ENCODE measurements at places on chromosomes 3 and 15.

DNA sequence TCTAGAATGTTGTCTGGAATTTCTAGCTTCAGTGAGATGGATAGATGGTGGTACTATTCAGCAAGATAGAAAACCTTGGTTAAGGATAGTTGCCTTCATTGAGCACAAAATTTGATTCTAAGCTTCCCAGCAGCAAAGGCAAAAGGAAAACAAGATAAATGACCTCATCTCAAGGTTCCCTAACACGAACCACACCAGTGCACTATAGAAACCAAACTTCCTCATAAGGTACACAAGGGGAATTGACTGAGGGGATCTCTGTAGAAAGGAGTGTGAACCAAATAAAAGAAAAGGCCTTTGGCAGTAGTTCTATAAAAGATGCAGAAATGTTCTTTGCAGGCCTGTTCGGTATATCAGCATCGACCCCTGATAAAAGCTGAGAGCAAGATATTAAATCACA lies 288.9 kb downstream of the SHQ1 start:
- no peak for DNase-seq

DNA sequence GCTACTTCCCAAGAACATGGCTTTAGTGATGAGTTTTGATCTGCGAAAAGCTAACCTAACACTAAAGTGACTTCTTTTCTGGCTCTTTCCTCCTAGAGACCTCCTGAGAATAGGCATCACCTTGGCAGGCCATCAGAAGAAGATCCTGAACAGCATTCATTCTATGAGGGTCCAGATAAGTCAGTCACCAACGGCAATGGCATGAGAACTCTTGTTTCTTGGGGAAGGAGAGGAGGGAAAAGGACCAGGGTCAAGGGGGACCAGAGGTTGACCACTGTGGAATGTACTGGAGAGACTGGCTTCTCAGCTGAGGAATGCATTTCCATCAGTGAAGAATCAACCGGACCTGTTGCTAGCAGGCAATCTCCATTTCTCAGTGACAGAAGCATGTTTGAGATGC lies 463.9 kb downstream of the EPHB1 start:
- no peak for DNase-seq

- DNase-seq, result peak; percentile 96
Observed at GRCh38 chr15:64162869-64163658, at the start of gene PPIB. PPIB (minus strand) TSS chr15:64163022; CDS start chr15:64162986, 36 bp downstream.

- DNase-seq, result no peak
Observed at GRCh38 chr3:47012342-47013230, 33.1 kb downstream of the NBEAL2 start.

DNA sequence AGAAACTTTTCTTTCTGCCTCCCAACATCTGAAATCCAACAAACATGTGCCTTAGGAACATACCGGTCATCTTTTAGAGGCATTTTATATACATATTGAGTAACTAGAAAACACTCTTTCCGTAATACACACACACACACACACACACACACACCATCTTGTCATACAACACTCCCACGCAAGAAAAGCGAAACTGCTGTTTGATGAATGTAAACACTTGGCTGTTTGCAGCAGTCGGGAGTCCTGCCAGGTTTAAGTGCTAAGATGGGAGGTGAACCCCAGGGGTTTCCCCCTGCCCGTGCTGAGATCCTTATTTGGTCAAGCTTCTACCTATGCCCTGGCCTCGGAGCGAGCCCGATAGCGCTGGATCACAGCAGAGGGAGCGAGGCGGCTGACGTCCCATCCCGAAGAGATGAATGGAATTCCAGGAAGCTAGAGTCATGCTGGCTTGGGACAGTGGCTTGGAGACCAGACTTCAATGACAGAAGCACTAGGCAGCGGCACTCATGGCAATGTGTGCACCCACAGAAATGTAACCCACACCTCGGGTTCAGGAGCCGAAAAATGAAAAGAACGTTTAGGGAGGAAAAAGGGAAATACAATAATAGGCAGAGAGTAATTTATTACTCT lies 1.3 kb upstream of the THBS1 start:
- no peak for DNase-seq

DNA sequence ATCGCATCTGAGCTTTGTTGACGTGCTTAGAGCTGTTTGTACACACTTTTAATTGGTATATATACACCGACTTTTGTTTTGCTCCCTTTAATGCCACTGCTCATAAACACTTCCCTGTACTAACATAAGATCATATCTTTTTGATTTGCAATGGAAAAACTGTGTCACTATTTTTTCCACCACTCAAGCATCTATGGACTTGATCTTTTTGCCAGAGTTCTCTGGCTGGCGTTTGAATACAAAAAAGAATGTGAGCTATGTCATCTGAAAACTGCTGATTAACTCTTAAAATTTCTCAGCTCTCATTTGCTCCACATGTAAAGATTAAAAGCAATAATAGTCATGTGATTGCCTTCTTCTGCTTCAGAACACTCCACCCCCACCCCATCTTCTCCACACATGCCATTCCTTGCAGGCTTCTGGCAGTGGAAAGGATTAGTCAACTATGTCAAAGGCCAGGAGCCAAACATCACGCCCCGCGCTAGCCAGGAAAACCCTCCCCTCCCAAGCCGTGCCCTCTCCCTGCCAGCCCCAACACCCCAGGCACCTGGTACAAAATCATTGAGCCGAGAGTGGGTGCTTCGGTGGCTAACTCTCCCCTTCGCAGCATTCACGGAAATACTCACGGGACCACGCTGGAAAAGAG lies 123.4 kb upstream of the MEF2A start:
- no peak for DNase-seq

DNA sequence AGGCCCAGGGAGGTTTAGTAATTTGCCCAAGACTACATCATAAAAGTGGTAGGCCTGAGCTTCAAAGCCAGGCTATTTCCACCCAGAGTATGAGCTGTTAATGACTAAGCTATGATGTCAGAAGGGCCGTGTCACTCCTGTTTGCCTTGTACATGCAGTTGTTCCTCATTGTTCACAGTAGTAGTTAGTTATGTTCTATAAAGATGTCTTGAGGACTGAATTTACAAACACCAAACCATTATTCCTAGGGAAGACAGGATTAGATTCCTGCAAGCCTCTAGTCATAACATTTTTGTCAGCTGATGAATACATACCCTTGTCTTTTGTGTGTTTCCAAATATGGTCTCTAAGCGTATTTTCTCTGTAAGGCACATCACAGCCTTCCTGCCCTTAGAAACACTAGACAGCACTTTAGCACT lies 20.9 kb upstream of the LARS2 start:
- DNase-seq, result no peak

DNA sequence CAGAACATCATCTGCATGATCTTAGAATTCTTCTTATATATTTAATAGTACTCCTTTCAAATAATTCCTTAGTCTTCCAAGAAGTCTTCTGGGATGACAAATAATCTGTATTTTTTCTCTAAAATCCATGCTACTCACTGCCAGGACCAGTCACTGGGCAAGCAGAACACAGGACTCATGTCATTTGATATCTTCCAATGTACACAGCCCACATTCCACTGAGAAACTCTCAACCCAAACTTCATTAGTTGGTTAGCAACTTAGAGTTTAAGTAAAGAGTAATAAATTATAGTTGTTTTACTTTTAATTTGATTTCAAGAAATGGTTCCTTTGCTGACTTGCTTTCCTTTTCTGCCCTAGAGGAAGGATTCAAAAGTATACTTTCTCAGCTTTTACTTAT lies 317.0 kb downstream of the VGLL3 start:
- DNase-seq, result no peak

DNA sequence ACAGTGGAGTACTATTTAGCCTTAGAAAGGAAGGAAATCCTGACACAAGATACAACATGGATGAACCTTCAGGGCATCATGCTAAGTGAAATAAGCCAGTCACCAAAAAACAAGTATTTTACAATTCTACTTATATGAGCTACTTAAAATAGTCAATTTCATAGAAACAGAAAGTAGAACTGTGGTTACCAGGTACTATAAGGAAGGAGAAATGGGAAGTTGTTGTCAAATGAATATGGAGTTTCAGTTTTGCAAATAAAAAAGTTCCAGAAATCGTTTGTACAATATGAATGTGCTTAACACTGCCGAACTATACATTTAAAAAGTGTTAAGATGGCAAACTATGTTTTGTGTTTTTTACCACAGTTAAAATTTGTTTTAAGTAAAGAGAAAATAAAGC lies 26.8 kb downstream of the TRANK1 start:
- DNase-seq, result no peak

GRCh38 chr3:171346582-171347300 lies 113.5 kb downstream of the TNIK start:
- no peak for DNase-seq

DNA sequence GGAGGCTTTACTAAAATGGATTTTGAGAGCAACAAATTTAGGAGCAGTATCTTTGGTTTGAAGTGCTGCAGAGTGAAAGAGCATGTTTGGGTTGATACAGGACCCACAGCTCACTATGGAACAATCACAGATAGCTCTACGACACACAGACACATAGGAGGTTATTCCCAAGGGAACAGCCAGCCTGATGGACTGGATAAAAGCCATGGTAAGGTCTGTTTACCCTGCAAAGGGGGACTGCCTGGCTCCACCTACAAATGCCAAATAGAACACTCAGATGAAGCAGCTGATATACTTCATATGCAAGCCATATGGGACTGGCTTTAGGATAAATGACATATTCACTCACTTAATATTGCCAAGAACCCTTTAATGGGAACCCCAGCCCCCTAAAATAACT lies 75.4 kb downstream of the CDC25A start:
- no peak for DNase-seq

GRCh38 chr3:167051421-167051820 lies 328.7 kb downstream of the ZBBX start:
- no peak for DNase-seq
